DMS153 (cell line): ENCODE measurements at places on chromosomes 7 and 10.

DNA sequence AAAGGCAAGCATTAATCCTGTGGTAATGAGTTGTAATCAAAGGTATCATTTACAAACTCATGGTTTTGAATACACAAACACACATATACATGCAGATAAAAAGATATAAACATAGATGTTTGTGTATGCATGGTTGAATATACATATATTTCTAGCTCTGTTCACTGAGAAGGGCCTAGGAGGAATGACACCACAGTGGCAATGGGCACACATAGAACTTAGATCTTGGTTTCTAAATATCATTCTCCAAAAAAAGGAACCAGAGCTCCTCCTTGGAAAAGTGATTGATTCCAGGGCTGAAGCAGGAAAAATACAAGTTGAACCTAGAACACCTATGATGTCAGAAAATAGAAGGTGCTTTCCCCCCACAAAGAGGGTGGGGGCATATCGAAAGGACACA lies 6.9 kb downstream of the CUL2 start:
- DNase-seq, result no peak

- no peak for DNase-seq
Measured at GRCh38 chr7:95957510-95957909, 185.2 kb downstream of the DYNC1I1 start.

- DNase-seq, result peak; percentile 6
Measured at GRCh38 chr10:17430647-17431355, 23.6 kb downstream of the ST8SIA6 start.

DNA sequence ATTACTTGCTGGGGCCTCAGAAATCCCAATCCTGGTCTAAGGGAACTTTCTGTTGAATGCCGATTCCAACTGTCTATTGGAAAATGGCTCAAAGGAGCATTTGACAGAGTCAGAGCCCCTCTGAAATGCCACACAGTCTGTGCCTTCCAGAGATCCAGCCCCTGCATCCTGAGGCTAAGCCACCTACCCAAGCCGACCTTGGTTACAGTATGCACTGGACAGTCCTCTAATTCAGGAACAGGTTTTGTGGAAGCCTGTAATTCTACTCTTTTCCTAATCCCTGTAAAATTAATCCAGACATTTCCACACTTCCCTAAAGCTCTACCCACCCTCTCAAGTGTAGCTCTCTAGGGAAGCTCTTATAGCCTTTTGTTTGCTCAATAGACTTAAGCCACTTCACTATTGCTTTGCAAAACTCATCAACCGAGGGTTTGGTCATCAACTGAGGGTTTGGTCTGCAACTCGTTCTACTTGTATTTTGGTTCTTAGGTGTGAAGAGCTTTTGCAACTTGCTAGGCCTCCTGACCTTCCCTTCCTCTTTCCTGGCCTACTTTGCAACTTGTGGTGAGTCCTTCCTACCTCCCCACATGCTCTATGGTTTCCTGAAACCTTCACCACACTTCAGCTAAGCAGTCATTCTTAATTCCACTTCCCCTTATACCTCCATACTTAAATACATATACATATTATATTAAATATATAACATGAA lies 364.8 kb downstream of the SFMBT2 start:
- DNase-seq, result no peak

DNA sequence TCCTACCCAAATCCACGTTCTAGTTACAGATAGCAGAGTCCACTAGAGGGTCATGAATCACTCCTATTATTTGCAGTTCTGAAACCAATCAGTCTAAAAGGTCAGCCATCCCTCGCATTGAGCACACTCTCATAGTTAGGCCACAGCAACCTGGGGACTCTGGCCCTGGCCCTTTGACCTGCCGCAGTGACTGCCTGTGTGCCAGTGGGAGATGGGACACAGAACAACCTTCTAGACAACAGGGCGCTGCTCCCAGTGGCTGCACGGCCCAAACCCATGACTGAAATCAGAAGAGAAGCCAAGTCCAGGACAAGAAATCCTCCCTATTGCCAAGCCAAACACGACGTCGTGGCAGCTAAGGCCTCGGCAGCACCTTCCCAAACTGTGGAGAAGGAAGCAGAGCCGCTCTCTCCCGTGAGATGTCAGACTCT lies 158.5 kb downstream of the HERPUD2 start:
- DNase-seq, result no peak

DNA sequence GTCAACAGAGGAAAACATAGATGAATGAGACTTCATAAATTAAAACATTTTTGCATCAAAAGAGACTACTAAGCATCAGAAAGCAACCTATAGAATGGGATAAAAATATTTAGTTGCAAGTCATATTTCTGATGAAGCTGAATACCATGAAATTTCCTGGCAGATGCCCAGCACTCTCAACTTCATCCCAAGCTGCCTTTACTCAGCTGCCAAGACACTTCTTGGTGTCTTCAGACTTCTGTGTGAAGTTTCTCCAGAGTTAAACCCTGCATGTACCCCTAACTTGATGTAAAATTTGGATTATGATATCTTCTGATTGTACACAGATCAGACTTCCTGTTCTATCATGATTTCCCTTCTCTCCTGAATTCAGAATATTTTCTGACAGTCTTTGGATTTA lies 73.2 kb downstream of the AKR1C4 start:
- no peak for DNase-seq

DNA sequence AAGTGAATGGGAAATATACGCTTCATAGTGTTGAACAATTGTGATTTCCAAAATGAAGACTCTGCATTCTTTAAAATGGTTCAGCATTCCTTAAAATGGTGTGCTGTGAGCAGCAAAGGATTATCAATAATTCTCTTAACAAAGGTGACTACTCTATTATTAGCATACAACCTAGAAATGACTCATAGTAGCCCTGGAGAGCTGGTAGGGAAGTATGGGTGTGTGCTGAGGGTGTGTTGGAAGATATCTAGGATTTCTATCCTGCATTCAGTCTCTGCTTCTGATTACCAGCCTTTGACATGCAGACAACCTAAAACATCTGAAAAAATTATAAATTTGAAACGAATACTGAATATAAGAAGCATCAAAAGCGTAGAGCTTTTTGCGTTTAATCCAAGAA lies 72.5 kb downstream of the SEMA3D start:
- no peak for DNase-seq

- no peak for DNase-seq
Measured at GRCh38 chr7:5631152-5631551, 150.3 kb downstream of the RNF216 start.

DNA sequence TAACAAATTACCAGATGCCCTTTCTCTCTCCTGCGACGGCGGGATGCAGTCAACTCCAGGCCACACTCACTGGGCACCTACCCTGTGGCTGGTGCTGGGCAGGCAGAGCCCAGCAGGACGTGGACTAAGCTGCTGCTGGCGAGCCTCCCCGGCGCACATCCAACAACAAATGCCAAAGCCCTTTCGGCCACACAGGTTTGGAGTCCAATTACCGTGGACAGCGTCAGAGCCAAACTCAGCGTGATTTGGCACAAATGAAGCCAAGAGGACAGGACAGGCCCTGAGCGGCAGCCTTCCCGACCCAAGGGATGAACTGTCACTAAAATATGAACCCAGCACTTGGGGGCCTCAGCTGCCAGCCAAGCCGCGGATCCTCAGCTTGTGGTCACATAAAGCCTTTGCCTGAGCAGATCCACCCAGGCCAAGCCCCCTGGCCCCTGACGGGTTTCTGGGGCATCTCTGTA lies 28.4 kb downstream of the DAGLB start:
- no peak for DNase-seq

DNA sequence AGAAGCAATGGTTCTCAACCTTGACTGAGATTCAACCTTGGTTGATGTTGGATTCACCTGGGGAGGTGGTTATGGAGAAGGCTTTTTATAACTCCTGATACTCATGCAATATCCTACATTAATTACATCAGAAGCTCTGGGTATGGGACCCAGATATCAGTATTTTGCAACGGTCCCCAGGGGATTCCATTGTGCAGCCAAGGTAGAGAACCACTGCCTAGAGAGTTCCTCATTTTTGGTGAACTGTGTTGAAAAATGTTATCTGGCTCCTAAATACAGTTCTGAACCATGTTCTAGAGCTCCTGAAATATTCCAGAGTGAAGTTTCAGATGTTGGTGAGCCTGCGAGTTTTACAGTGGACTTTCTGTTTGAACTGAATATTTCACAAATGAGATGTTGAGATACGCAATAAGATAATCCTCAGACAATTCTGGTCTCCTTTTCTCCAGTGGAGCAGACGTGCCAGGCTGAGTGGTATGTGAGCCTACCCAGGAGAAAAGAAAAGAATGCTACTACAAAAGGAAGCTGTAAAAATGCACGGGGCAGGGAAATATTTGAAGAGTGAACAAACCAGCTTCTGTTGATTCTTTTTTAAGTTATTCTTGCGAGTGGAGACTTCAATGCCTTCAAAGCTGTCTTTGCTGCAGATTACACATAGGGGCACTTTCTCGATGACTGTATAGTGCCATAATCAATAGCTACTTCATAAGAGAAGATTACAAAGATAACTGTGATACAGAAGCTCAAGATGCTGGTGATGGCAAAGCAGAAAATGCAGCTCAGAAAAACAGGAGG lies 13.6 kb upstream of the C10orf120 start:
- no peak for DNase-seq
